ENCODE measurements at places on chromosomes 1 and 21.

- DNase-seq: no peak
These were observed 25.5 kb downstream of the KMO start for GRCh38 chr1:241557551-241558193.

DNA sequence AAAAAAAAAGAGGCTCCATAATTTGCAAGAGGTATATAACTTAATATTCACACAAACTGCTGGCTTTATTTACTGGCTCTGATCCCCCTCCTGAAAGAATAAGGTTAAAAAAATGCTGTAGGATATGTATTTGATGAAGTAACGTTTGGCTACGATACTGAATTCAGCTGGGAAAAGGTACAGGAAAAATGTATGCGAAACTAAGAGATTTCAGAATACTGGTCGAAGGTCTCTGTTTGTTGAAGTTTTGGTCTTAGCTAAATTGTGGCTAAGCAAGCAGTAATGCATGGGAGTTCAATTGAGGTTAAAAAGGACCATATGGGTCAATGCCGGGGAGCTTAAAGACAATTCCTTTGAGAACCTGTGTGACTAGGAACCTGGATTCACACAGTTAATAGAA is 355.5 kb upstream of the NCAM2 start:
- DNase-seq: no peak

DNA sequence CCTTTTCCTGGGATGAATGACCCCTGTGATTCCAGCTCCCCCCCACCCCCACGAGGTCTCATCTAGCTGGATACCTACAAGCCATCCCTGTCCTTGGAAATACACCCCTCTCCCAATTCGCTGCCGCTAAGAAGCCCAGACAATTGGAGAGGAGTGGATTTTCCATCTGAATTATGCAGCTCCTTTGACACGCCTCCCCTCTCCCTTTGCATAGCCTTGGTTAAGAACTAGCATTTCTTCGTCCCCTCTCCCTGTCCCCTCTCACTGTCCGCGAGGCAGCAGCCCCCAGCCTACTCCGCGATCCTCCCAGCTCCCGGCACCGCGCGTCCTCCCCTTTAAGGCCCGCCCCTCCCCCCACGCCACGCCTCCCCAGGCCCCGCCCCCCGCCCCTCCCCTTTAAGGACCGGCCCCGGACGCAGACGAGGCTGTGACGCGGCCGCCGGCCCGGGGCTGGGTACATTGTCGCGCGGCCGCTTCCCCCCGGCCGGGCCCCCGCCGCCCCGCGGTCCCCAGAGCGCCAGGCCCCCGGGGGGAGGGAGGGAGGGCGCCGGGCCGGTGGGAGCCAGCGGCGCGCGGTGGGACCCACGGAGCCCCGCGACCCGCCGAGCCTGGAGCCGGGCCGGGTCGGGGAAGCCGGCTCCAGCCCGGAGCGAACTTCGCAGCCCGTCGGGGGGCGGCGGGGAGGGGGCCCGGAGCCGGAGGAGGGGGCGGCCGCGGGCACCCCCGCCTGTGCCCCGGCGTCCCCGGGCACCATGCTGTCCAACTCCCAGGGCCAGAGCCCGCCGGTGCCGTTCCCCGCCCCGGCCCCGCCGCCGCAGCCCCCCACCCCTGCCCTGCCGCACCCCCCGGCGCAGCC is at the start of gene MAPKAPK2:
Gene MAPKAPK2 (plus strand): TSS at position 428 of the 856 bp plus-strand sequence. CDS start 325 bp downstream, at position 753.
- peak; percentile 99 for DNase-seq

DNA sequence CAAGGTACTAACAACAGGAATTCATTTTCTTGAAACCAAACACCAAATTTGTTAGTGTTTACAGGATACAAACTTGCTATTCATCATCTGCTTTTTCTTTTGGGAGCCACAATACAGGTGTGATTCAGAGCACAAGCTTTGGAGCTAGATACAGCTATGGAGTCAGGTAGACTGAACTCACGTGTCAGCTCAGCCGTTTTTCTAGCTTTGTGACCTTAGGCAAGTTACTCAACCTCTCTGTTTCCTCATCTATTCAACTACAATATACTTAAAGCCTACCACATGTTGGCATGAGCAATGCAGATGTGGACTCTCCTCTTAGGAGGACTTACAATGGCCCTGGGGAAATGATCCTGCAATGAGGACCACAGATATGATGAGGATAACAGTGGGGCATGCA is 6.3 kb downstream of the HTR1D start:
- DNase-seq: no peak

DNA sequence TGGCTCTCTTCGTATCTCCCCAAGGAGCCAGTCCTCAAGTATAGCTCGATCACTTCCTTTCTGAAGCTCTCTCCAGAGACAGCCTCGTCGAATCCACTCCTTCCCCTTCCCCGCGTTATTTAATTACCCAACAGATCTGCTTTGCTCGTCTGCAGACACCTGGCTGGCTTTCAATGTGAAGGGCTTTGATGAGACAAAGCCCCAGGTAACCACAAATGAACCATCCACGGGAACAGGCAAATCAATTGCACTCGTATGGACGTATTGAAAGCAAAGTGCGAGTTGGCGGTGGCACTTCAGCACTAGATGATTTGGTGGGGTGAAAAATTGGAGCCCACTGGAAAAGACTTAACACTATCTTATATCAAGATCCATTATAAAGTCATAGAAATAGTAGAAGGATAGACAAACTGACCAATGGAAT is 364 bp upstream of the BCAR3 start:
- no peak for DNase-seq

- no peak for DNase-seq
These were observed 179.8 kb downstream of the PHTF1 start for GRCh38 chr1:113579256-113580018.

DNA sequence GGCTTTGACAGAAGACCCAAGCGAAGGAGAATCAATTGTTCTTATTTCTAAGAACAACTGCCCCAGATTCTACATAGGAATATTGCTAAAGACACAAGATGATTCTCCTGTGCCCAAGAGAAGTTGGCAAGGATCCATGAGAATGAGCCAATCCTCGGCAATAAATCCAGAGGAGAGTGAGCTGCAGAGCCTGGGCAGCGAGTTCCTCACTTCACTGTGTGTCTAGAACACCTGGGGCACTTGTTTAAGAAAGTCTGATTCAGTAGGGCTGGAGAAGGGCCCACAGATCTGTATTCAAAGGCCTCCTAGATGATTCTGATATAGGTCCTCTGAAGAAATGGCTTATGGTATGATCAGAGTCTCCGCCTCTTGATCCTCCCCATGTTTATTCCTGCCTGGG is 31.8 kb downstream of the GADD45A start:
- no peak for DNase-seq

DNA sequence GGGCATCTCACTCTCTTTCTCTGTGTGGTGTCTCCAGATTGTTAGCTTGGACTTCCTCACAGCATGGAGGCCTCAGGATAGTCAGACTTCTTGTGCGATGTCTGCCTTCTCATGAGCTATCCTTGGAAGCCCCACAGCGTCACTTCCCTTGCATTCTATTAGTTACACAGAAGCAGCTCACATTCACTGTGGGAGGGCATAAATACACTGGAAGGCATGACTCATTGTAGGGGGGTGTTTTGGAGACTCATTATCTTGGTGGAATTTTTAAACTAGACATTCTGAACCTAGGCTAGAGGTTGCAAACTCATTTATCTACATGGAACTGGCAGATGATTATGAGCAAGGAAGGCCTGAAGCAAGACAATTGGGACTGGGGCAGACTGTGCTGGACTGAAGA is 21.4 kb upstream of the FASLG start:
- DNase-seq: peak; percentile 79

DNA sequence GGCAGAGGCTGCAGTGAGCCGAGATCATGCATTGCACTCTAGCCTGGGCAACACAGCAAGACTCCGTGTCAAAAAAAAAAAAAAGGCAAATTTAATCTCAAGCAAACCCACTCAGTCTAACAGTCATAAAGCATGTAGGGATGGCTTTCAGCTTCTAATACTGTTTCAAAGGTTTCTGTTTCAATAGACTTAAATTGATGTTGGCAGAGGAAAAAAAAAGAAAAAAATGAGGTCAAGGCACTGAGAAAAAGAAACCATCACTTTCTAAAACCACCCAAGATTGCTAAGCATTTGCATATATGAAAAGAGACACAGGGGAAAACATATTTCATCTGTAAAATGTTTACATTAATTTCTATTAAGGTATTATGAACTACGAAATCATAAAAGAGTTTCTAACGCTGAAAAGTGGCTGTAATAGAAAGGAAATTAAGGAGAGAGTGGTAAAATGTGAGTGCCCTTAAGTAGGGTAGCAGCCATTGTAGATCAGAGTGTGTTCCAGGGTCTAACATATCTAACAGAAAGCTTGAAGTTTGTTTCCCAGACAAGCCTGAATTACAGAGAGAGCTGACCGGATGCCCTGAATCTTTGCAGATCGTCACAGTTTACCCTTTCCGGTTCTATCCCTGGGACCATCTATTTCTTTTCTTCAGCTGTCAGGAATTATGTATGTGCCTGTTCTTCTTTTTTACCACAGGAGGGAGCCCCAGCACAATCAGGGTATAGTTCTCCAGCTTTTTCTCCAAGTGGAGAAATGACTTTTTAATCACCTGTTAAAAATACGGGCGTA is 70.0 kb downstream of the PLD5 start:
- peak; percentile 45 for DNase-seq

DNA sequence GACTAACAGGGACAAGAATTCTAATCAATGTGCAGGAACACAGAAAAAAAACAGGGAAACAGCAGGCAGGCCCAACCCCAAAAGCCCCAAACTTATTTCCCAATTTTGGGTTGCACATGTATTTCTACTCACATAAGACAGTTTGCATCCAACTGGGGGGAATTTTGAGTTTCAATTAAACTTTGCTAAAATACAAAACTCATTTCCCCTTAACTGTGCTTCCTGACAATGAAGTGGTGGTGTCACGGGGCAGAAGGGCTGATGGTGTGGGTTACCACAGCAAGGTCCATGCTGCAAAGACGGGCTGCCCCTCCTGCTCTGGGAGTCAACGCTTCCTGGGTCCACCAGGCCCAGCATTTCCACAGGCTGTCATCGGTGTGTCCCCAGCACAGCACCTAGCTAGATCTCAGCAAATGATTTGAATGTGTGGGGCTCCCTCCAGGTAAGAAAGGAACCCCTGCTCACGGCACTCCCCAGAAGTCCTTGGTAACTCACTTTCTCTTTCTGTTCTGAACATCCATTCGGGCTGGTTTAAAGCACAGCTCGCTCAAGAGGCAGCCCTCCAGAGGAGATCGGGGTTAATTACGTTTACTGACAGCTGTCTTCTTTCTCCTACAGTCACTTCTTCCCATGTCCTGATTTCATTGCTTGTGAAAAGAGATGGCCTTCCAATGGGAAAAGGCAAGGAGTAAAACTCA is 27.4 kb downstream of the HIVEP3 start:
- no peak for DNase-seq

DNA sequence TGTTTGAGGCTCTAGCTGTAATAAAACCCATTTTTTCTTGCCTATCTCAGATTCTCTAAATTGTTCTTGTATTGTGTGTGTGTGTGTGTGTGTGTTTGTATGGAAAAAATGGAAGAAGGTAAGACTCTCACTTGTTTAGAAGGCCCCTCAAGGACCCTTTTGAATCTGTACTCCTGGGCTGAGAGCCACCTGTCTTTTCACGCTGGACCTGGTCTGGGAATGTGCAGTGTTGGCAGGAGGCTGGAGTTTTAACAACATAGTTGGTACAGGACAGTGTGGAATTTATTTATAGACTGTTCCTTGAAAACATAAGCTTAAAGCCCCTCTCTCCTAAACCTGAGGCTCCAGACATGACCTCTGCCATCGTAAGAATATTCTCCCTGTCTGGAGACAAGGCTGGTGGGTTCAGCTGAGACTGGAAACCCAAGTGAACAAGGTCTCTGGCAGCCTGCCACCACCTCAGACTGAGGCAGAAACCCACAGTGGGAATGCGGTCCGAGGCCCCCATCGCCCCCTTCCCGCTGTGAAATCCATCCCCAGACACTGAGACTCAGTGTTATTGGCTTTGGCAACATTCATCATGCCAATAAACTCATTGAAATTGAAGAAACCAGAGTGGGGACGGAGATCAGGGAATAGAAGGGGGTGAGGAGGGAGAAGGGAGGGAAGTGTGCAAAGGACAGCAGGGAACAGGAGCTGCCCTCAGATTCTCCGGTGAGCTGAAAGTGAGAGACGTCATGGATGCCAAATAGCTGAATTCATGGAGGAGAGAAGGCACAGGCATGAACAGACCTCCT is 24.6 kb upstream of the PLXNA2 start:
- DNase-seq: no peak

DNA sequence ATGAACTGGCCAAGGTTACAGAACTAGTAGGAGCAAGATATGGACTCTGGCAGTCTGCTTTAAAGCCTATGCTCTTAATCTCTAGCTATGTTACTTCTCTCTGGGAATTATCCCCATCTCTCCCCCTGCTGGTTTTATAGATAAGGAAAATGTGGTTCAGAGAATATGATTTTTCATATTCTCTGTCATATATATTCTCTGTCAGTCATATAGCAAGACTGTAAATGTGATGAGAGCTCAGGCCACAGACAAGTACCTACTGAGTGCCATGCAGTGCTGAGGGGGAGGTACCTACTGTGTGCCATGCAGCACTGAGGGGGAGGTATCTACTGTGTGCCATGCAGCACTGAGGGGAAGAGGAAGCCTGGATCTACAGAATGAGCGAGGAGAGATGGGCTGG is 220.3 kb upstream of the FGGY start:
- DNase-seq: peak; percentile 12

GRCh38 chr1:214637722-214638458 is 34.9 kb downstream of the CENPF start:
- DNase-seq: peak; percentile 50

- peak; percentile 23 for DNase-seq
These were observed 22.8 kb upstream of the RNU1-4 start for GRCh38 chr1:16717336-16718098.

- DNase-seq: no peak
These were observed 31.8 kb downstream of the DIPK1A start for GRCh38 chr1:92929461-92929860.

GRCh38 chr1:228144193-228144992 is 4.3 kb downstream of the GUK1 start:
- peak; percentile 64 for DNase-seq
